ENCODE measurements at places on chromosomes 5 and 9. TPM values are rescaled to one million over a fixed set of nuclear protein-coding genes. Genes with fewer than 3 reads are reported as not detected.

Gene ARL14EPL
- not detected for total RNA-seq

Gene IL9
- not detected for total RNA-seq

- no peak for DNase-seq
Observed at GRCh38 chr5:74355041-74355824, 285.3 kb downstream of the ENC1 start.

GRCh38 chr5:1918488-1919208 lies 35.9 kb upstream of the IRX4 start:
- no peak for DNase-seq

DNA sequence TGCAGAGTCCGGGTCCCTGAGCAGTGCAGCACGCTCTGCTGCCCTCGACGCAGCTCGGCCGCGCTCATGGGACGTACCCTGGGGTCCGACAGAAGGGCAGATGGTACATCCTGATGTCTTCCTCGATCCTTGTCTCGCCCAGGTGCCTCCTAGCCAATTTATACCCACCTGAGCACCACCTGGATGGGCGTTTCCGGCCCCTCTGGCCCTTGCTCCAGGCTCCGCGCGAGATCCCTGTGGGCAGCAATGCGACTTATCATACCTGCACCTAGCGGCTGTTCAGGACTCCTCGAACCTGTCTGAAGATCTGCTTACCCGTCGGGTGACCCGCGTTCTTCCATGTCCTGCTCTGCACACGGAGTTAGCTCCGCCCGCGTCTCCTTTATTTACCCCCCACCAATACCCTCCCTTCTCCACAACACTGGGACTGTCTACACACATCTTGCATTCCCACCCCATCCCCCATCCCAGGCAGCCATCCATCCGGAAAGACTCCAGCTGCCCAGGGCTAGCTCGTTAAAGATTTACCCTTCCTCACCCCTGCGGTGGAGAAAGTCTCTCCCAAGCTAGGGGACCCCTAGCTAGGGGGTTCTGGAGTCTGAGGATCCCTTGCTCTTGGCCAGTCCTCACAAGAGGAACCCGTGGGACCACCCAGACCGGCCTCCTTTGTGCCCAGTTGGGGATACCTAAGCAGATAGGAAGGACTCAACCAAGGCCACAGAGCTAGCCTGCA lies at the start of gene KIF12:
Gene KIF12, minus strand, starts transcription at position 357 of the 733 bp plus-strand sequence. Its CDS starts 16 bp downstream, at position 341.
- no peak for DNase-seq

GRCh38 chr5:171149333-171149732 lies 159.7 kb upstream of the TLX3 start:
- DNase-seq, result no peak
